Activated T-cell treated with anti-CD3 and anti-CD28 coated beads for 24 hours (primary cell): ENCODE measurements at places on chromosomes 3 and 15.

- DNase-seq, result no peak
These were observed 22.9 kb upstream of the KIF23 start for GRCh38 chr15:69391046-69391757.

DNA sequence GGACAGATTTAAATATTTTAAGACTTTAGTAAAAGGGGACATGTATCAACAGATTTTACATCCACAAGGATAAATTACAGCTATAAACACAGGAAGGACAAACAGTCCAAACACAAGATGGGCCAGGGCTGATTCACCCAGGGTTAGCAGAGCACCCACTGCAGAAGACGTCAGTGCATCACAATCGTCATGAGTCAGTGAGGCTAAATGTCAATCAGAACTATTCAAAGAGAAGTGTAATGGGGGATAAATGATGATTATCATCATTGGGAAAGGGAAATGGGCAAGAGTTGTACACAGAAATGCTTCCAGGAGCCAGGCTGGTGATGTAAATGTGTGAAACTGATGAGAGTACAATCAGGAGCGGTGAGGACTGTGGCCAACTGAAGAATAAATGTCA lies 226.8 kb downstream of the PLCL2 start:
- DNase-seq, result no peak

DNA sequence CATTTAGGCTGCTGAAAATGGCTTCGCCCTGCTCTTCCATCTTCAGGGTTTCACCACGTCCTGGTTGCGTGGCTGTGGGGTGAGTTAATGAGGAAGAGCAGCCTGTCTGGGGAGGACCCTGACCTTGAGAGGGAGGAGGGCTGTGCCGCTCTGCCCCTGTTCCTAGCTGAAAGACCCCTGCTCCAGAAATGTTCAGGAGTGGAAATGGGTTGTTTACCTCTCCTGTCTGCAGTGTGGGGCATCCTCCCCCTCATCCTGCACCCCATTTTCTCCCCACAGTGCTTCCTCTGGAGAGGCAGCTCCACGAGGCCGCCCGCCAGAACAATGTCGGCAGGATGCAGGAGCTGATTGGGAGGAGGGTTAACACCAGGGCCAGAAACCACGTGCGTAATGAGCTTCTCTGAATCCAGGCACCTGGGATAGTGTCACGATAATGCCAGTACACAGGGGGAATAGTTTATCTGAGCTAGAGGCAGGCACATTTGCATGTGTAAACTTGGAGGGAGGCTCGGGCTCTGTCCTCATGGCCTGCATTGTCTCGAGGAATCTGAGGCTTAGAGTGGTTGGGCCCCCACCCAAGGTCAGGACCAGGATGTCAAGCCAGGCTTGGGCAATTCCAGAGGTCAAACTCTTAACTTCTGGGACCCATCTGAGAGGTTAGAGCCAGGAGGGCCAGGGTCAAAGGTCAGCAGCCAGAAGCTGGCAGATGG lies 4.0 kb downstream of the ANKDD1A start:
- DNase-seq, result no peak

- DNase-seq, result no peak
These were observed 262.8 kb downstream of the OTOL1 start for GRCh38 chr3:161759444-161759843.

DNA sequence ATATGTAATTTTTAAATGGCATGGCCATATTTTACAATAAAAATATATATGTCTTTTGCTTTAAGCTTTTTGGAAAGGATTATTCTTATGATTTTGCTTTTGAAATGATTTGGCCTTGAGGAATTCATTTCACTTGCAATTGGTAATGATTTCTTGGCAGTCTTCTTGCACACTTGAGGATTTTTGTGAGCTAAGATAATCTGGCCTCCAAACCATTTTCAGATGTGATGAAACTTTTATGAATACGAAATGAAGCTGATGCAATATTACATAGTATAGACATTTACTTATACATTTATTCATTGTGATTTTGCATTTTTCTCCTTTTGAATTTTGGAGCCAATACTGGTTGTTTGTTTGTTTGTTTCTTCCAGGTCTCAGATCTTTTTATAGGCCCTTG lies 6.4 kb upstream of the SH2D7 start:
- DNase-seq, result no peak

DNA sequence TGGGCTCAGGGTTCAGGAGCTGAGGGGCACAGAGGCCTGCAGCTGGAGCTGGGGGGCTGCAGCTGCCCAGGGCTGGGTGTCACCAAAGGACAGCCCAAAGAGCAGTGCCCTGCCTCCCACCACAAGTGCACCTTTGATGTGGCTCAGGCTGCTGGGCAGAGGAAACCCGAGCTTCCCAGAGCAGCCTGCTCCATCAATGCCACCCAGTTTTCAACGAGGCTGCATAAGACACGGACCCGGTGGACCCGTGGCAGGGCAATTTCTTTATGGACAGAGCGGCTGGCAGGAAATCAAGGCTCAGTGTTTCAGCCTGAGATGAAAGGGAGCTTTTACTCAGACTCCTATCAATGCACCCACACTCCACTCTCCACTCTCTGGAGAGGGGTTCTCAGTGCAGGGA lies 18.7 kb downstream of the SEMA5B start:
- DNase-seq, result no peak

DNA sequence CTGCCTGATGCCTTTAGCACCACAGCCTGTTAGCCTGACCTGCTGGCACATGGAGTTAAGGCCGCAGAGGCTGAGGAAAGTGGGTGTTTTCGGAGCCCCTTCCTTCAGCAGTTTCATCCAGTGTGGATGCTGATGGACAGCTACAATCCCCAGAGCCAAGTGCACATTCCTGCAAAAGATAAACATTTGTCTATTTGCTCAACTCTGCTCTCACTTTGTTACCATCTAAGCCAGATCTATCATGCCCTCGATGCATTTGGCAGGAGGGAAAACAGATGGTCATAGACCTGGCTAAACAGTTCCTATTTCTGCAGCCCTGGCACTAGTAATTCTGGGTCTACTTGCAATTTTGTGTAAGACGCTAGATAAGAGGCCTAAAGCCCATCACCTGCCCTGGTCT lies 312.9 kb upstream of the RASGRP1 start:
- DNase-seq, result no peak

GRCh38 chr15:99963096-99963825 lies 230.0 kb upstream of the LYSMD4 start:
- no peak for DNase-seq

- no peak for DNase-seq
These were observed 66.0 kb downstream of the HMCES start for GRCh38 chr3:129344540-129345220.

GRCh38 chr15:51731549-51732267 lies 5.7 kb downstream of the LYSMD2 start:
- no peak for DNase-seq

- DNase-seq, result no peak
These were observed 25.1 kb downstream of the TLNRD1 start for GRCh38 chr15:81025721-81026370.

DNA sequence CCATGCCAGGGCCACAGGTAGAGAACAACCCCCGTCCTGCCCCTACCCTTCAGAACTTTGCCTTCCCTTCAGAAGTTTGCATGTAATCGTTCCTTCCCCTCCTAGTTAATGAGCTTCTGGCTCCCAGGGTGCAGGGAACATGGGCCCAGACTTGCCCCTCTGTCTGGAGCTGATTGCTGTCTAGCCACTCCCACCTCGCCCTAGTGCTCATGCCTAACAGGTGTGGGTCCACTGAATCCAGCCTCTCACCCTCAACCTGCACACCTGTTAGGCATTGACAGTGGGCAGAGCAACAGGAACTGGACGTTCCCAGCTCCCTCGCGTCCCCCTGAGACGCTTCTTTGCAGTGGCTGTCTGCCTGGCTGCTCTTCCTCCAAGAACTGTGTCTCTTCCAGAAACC lies 40.3 kb downstream of the WNT5A start:
- DNase-seq, result no peak

DNA sequence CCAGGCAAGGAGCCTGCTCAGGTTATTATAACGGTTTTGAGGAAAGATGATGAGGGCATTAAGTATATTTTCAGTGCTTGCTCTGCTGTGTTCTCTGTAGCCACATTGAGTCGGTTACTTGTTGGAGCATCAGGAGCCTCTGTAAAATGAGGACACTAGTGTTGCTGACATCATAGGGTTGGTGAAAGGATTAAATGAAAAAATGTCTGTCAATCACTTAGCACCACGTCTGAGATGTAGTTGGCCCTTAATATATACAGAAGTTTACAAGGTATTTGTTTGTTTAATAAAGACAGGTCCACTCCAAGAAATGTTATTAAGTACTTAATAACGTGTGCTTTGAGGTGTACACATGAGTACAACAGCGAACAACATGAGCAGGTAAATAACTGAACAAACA lies 735 bp upstream of the SLC25A26 start:
- DNase-seq, result no peak

GRCh38 chr3:171328419-171329082 lies 131.7 kb downstream of the TNIK start:
- DNase-seq, result no peak

- DNase-seq, result no peak
These were observed 94.2 kb upstream of the PSMD6 start for GRCh38 chr3:64117483-64117882.

DNA sequence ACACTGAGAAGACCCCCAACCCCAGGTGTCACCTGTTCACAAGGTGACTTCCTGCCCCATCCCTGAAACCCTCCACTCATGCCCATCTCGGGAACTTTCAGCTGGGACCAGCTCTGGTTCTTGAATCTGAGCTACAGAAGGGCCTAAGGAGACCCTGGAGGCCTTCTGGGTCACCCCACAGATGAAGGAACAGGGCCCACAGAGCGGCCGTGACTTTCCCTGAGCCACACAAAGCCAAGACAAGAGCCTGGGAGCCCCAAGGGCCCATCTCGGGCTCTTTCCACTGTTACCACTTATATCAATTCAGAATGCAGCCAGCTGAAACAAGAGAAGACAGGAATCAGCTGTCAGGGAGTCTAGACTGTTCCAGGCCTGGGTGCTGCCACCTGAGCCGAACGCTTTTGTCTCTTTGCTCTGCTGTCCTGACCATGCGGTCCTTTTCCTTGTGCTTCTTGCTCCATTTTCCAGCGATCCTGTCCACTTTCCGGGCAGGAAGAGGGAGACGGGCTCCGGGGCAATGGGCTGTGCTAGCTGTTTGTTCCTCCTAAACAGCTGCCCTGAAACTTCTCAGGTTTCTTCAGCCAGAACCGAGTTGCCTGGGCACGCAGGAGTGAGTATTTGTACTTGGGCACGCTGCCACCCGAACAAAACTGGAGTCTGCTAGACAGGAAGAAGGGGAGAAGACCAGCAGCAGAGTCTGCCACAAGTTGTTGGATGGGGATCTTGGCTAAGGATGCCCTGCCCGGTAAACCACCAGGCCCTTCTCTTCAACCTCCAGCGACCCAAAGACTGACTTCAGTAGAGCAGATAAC lies 28.0 kb upstream of the PIGZ start:
- DNase-seq, result no peak

DNA sequence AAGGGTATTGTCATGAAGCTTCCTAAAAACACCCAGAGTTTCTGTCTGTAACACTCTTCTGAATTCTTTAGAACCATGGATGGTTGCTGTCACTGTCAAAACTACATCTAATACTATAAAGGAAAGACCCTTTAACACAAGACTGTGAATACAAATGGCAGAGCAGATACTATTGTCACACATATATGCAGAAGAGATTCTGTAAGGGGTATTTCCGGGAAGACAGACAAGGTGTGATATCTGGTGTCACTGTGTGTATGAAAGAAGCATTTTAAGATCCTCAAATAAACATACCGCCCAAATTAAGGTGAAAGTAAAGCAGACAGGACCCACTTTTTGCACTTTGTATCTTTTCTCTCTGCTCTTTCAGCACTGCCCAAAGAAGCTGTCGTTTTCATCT lies 306.4 kb downstream of the RORA start:
- no peak for DNase-seq

- no peak for DNase-seq
These were observed 14.4 kb upstream of the ROBO2 start for GRCh38 chr3:77025471-77025870.

DNA sequence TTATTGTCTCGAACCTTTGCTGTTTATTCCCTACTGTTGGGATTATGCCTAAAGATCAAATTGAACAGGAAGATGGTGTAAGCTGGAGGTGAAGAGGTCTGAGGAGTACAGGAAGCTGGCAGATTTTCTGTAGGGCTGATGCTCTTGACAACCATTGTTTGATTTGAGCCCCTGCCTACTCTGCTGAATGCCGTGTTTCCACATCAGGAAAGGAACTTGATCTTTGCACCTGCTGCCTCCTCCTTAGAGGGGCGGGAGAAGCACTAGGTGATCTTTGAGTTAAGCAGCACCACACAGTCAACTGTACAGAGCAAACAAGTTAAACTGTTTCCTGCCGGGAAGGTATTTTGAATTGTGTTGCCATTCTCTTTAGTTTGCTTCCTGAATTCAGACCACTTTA lies 364.6 kb upstream of the EPHA6 start:
- DNase-seq, result no peak

DNA sequence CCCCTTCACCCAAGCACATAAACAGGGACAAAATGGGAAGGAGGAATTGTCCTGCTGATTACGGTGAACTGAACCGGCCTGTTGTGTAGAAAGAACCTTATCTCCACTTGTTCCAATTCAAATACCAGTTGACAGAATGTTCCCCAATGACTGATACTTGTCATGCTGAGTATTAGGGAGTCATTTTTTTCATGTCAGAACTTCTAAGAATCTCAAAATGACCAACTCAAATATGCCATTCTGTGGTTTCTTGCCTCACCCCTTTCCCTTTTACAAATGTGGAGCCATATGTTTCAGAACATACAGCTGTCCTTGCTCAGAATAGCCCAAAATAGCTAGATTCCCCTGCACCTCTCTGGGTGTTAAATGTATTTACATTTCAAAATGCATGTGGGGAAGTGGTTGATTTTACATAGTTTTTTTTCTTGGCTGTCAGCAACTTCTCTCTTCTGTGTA lies 405.9 kb upstream of the TBL1XR1 start:
- DNase-seq, result no peak

DNA sequence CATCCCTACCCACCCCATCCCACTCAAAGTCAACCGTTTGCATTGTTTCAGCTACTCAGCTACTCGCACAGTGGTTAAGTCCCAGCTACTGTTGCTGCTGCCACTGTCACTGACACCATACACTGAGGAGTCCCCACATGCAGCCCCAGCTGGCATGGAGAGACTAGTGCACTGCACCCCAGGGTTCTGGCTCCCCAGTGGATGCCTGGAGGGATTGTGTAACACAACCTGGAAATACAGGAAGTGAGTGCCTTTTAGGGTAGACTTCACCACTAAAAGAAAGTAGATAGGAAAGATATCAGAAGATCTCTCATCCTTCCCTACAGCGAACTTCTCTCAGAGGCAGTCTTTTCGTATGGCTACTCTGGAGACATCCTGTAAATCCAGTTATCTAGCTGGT lies 169.2 kb upstream of the STRIT1 start:
- DNase-seq, result no peak
